NCI-H187 treated with DMSO at 0.1 percent for 48 hours (cell line): ENCODE measurements at places on chromosomes 11 and 22.
A peak's percentile ranks its signal among the peaks of the same experiment; 100 is the strongest.

DNA sequence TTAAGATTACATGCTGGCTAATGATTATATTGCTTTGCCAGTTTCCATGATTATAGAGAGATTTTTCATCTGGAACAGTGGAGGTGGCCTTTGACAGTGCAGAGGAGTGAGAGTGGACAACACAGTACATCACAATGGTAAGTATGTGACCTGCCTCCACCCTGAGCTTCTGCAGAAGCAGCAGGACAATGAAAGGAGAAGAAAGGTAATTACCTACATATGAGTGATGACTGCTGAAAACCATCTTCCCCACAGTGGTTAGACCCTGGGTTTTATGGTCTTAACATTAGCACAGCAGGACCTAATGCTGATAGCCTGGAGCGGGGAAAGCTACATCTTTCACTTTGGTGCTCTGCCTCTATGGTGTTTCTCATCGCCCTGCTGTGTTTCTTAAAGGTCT, 454.7 kb upstream of the DDI1 start:
- no peak for DNase-seq

DNA sequence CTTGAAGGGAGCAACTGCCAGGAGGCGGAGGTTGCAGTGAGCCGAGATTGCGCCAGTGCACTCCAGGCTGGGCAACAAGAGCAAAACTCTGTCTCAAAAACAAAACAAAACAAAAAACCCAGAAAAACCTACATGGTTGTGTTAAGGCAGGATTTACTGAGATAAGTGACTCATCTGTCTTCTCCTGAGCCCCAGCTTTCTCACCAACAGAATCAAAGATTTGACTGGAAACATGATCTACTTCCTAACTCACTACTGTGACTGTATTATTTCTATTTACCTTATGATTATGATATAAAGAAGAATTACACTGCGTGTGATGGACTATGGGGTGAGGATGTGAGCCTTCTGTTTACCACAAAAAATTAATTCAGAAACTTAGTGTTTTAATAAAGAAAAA, 21.8 kb downstream of the FAM118B start:
- DNase-seq = no peak

DNA sequence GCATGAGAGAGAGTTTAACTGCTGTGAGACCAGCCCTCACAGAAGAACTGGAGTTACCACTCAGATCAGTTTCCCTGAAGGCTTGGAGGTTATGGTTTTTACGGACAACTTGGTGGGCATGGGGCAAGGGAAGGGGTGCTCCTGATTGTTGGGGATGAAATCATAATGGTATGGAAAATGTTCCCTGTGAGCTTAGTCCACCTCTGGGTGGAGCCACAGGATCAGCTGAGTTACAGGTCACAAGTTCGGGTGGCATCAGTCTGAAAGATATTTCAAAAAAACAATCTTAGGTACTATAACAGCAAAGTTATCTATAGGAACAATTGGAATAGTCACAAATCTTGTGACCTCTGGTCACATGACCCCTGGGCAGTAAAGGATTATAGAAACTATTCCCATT, 162.9 kb downstream of the DLG2 start:
- DNase-seq = no peak

GRCh38 chr22:31346733-31347250, 646 bp upstream of the PATZ1 start:
- DNase-seq = no peak

GRCh38 chr11:118618991-118619375, 11.6 kb downstream of the PHLDB1 start:
- no peak for DNase-seq

GRCh38 chr11:45410391-45411227, 124.5 kb upstream of the SYT13 start:
- DNase-seq = no peak

- DNase-seq = no peak
These were observed 363.5 kb downstream of the BUD13 start for GRCh38 chr11:116409238-116409637.

- peak; percentile 23 for DNase-seq
These were observed 6.3 kb upstream of the KDELR3 start for GRCh38 chr22:38461414-38462081.

DNA sequence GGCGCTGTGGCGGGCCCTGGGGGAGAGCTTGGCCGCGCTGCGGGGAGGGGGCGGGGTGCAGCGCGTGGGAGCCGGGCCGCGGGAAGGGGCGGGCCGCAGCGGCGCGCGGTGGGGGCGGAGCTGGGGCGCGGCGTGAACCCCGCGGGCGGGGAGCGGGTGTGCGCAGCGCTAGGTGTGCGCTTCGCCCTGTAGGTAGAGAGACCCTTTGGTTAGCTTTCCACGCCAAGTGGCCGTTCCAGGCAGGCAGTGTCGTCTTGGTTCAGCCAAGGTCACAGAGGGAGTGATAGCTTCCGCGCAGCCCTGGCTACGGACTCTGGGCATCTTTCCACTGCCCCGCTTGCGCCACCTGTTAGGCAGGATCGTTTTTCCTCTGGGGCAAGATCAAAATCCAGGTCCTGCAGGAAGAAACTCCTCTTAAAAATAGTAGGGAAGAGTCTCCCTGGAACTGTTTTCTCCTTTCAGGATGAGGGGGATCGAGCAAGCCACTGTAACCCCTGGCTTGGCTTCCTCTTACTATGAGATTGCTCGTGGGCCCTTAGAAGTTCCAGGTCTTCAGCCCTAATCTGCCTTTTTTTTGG, 434 bp downstream of the BANF1 start:
- DNase-seq = no peak

- DNase-seq = no peak
These were observed 50.4 kb downstream of the TPCN2 start for GRCh38 chr11:69099180-69099579.

DNA sequence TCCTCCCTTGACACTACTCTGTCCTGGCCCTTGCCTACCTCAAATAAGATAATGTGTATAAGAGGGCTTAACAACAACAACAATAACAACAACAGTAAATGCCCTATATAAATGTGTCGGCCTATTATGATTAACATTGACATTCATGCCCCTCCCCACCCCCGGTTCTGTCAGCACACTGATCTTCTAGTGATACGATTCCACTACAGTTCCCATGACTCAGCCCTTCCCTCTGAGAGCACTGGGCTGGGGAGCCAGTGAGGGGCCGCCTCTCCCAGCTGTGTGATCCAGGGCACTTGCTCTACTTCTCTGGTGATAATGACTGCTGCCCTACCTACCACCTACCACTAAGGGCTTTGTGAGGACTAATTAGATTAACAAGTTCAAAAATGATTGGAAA, 92.2 kb upstream of the PHOX2A start:
- DNase-seq = no peak

GRCh38 chr11:119491753-119492510, 69.0 kb upstream of the THY1 start:
- DNase-seq = peak; percentile 35

DNA sequence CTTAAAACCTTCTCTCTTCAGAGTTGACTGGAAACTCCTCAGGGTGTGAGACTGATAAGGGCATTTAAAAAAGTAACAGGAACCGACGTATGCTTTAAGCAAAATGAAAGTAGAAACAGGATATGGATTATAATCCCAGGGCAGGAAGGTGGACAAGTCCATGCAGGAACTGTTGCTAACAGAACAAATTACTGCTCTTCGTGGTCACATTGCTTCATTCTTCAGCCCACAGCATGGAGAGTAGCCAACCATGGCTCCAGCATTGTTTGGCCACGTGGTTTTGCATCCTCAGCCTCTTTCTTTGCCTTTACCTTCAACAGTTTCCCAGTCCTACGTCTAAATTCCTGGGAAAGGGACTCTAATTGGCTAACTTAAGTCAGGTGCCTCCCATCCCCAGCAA, 563.1 kb upstream of the ISX start:
- no peak for DNase-seq

GRCh38 chr11:78425399-78426070, 7.9 kb upstream of the GAB2 start:
- no peak for DNase-seq

DNA sequence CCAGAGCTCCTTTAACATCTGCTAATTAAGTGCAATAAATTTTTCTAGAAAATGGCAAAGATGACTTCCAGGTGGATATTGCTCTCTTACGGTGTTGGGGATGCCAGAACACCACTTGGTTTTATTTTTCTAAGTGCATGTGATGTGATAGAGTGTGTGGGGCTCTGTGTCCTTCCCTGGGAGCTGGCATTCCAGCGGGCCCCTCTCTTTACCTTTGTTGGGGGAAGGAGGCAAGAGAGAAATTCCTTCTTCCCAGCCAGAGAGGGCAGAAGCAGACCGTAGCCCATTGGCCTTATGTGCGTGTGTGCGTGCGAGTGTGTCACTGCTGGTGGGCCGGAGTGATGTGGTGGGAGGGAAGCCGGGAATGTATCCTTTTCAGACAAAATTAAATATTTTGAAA, 17.2 kb downstream of the TEF start:
- DNase-seq = no peak

DNA sequence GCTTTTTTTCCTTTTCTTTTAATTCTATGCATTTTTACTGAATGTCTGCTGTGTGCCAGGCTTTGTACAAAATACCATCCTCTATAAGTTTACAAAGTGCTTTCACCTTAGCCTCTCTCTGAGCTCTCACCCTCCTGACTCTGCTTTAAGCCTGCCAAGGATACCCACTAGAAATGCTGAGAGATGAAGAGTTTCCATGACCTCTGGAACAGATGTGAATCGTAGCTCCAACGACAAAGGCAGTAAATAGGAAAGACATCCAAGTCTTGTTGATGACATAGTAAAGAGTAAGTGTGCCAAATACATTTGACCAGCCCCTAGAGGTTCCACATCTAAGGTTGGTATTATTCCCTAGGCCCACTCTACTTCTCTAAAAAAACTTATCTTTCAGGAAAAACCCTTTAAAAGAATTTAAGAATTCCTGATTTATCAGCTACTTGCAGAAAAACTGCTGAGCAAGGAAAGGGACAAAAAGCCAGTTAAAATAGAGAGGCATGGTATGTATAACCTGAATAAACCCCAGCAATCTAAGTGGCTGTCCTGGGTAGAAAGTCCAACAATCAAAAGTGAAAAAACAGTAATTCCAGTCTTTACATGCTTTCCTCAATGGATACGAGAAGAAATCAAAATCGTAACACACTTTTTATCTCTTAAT, 45.4 kb downstream of the GAB2 start:
- no peak for DNase-seq

DNA sequence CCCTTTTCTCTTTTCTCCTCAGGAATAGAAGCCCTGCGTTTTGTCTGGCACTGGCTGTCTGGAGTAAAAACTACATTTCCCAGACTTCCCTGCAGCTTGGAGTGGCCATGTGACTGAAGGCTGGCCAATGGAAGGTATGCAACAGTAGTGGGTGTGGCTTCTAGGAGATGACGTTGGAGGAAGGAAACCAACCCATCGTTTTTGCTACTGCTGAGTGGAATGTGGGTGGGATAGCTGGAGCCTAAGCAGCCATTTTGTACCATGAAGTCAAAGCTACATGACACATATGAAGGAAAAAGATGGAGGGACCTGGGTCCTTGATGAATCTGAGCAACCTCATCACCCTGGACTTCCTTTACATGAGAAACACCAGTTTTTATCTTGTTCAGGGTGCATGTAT, 19.6 kb downstream of the FGF3 start:
- no peak for DNase-seq

- DNase-seq = no peak
These were observed 23.4 kb upstream of the GPR83 start for GRCh38 chr11:94424662-94425061.

DNA sequence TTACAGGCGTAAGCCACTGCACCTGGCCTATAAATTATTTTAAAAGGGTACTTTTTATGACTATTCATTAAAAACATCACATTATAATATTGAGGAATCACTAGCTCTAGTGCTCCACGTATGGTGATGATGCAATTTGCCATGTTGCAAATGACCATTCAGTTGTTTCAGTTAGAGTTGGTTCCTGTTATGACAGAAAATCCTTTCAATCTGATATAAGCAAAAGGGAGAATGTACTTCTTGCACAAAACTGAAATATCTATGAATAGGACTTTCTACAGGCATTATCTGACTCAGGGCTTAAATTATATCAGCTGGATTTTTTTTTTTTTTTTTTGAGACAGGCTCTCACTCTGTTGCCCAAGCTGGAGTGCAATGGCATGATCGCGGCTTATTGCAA, 45.6 kb upstream of the RRM1 start:
- DNase-seq = no peak

- no peak for DNase-seq
These were observed 135.0 kb downstream of the CRYBB2 start for GRCh38 chr22:25354456-25354855.

GRCh38 chr11:70604630-70605467, 206.5 kb downstream of the CTTN start:
- no peak for DNase-seq

- DNase-seq = no peak
These were observed 137.1 kb downstream of the ADAMTS15 start for GRCh38 chr11:130585545-130585944.

GRCh38 chr11:7512525-7513233, 1.1 kb upstream of the PPFIBP2 start:
- no peak for DNase-seq

- no peak for DNase-seq
These were observed 367.6 kb downstream of the SOX6 start for GRCh38 chr11:15988693-15989231.

- DNase-seq = no peak
These were observed 697 bp downstream of the RNF169 start for GRCh38 chr11:74749127-74749964.

DNA sequence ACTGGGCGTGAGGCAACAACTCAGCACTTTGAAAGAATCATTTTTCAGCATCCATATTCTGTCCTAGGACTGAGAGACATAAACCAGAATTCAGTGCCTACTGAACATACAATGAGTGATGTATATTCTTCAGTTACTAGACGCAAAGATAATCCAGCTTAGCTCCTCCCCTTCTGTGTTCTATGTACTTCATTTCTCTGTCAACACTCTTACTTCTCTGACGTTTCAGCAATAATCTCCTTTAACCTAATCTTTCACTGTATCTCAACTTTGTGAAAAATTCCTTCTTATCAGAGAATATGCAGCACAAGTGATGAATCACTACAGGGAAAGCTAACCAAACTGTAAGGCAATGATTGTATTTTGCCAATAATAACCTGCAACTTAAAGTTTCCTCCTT, 2.5 kb upstream of the OR51B5 start:
- DNase-seq = no peak

GRCh38 chr11:10930972-10931760, 73.3 kb upstream of the ZBED5 start:
- DNase-seq = peak; percentile 17

GRCh38 chr11:123682696-123683410, 28.4 kb upstream of the SCN3B start:
- no peak for DNase-seq
